NCI-H774 (cell line): ENCODE measurements at places on chromosomes 3 and 15.

- no peak for DNase-seq
Measured at GRCh38 chr3:148641722-148642121, 56.0 kb upstream of the AGTR1 start.

GRCh38 chr15:63341898-63342297 lies 39.7 kb downstream of the CA12 start:
- no peak for DNase-seq

DNA sequence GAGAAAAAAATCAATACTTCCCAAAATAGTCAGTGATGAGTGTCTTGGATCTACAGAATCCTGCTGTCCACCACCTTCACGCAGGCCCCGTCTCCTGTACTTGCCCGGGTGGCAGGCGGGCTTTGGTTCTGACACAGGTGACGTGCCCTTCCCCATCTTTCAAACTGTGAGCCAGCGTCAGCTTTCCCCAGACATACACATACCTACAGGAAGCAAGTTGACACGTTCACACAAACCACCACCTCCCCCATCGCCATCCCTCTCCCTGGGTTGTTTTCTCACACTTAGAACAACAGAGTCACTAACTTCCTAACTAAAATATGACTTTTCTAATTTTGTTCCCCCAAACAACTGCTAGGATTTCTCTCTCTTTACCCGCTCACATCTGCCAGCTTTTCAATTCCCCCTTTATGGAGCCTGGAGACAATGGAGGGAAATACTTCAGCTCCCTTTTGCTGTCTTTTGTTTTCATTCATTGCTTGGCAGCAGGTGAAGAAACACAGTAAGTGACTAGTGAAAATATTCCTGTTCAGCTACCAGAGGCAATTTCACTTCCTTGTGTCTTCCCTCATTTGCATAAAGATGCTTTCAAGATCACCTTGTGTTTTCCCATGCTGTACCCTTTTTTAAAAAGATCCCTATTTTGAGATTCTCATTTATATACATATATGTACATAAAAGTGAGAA lies 248.3 kb downstream of the SLCO3A1 start:
- no peak for DNase-seq

GRCh38 chr15:32636908-32637567 lies 4.5 kb upstream of the SCG5 start:
- DNase-seq = no peak

- no peak for DNase-seq
Measured at GRCh38 chr3:60989626-60990441, 261.4 kb downstream of the FHIT start.

DNA sequence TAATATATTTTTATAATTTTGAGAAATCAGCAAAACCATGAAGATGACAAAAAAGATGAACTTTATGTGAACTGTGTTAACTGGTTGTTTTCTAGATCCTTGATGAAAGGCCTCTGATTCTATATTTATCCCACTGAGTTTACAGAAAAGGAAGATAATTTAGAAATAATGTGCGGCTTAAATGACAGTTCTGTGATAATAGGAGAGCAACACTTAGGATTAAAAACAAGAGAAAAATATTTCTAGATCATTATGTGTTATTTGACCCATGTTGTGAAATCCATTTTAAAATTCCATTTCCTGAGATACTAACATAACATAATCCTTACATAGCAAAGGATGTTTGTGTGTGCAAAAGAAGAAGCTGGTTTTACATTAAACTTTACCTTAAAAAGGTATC lies 598.0 kb downstream of the DIPK2A start:
- DNase-seq = no peak

- DNase-seq = no peak
Measured at GRCh38 chr3:179681492-179682263, 28.8 kb downstream of the USP13 start.

- DNase-seq = no peak
Measured at GRCh38 chr3:99875929-99876841, 58.5 kb downstream of the CMSS1 start.

DNA sequence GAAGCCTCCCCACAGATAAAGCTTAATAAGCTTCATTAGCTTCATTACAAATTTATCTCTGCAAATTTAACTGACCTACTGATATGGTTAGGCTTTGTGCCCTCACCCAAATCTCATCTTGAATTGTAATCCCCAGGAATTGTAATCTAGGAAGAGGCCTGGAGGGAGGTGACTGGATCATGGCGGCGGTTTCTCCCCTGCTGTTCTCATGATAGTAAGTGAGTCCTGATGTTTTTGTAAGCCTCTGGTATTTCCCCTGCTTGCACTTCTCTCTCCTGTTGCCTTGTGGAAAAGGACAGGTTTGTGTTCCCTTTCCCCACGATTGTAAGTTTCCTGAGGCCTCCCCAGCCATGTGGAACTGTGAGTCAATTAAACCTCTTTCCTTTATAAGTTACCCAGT lies 226.1 kb upstream of the TTC14 start:
- no peak for DNase-seq

DNA sequence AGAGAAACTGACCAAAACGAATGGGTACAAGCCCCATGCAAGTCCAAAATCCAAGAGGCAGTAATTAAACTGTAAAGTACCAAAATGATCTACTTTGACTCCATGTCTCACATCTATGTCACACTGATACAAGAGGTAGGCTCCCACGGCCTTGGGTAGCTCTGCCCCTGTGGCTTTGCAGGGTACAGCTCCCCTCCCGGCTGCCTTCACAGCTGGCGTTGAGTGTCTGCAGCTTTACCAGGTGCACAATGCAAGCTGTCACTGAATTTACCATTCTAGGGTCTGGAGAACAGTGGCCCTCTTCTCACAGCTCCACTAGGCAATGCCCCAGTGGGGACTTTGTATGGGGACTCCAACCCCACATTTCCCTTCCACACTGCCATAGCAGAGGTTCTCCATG lies 308.6 kb downstream of the TBC1D5 start:
- no peak for DNase-seq

- DNase-seq = no peak
Measured at GRCh38 chr3:99731499-99731898, 86.2 kb upstream of the CMSS1 start.

DNA sequence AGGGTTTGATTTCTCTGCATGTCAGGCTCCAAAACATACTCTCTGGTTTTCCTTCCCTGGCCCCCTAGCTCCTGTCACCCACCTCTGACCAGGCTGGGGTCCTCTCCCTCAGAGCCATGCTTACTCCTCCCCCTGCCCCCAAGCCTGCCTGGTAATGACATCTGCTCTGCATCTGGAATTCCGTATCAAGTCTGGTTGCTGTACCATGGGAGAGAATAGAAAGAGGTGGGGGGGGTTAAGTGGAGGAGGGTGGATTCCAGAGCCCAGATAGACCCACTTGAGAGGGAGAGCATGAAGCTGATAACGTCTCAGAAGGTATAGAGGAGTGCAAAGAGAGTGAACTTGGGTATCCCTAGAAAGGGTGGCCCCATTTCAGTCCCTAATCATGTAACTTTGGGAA lies 4.2 kb downstream of the IGDCC4 start:
- DNase-seq = no peak

DNA sequence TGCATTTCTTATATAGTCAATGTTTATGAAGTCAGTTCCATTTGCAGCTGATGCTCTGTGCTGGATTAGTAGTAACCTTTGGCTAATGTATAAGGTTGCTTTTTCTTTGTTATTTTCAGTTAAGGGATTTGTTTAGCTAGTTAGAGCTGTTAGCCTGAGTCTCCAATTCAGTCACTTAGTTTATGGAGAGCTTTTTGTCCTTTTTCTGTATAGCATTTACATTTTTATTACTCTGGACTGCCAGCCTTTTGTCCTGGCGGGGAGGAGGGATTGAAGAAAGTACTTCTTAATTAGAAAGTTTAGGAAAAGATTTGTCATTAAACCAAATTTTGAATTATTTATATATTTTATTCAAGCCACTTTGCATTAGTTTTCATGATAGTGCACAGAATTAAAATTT lies 52.0 kb downstream of the DNAJC13 start:
- no peak for DNase-seq
